Cortex of kidney (tissue), 1 donor: ENCODE measurements at places on chromosomes 12 and 14.

GRCh38 chr12:94046626-94047410 lies 101.6 kb upstream of the PLXNC1 start:
- no peak for DNase-seq

DNA sequence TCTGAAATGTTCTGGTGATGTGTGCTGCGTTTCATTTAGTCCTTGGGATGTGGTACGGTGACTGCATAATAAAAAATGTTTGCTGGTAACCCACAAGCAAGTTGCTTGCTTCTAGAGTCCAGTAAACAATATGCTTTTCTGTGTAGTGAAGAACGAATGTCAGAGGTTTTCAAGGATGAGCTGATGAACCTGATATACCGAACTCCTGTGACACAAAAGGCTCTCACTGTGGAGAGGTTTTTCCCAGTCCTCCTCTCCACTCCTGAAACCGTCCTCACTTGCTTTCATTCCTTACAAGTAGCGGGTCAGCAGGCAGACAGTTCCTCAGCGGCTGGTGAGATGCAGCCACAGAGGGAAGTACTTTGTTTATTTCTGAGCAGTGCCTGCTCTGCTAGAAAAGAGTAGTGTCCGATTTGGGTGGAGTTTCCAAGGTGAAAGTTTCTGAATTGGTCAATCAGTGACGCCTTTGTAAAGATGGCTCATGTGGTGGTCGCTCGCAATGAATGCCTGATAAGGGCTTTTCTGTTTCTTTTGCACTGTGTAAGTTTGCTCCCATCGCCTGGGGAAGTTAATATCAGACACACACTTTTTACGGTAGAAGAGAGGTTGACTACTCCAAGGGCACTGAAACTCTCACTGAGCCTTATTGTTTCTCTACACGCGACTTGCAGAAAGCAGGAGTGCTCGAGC lies 3.0 kb downstream of the ETV6 start:
- DNase-seq = no peak

GRCh38 chr14:94689985-94690400 lies 77.8 kb downstream of the SERPINA3 start:
- no peak for DNase-seq

DNA sequence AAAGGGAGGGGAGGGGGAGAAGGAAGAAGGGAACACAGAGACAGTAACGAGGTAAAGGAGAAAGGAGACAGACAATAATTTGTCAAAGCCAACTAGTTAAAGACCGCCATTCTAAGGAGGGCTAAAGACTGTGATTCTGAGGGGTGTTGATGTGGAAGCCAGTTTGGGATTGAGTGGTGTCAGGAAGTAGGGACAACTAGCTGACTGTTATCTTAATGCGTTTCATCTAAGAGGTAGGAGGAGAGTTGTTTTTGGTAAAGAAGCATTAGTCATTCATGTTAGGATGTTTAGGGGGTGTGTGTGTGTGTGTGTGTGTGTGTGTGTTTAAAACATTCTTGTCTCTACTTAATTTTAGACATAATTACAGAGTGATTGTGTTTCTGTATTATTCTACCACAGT lies 95.0 kb downstream of the INSM2 start:
- DNase-seq = no peak

DNA sequence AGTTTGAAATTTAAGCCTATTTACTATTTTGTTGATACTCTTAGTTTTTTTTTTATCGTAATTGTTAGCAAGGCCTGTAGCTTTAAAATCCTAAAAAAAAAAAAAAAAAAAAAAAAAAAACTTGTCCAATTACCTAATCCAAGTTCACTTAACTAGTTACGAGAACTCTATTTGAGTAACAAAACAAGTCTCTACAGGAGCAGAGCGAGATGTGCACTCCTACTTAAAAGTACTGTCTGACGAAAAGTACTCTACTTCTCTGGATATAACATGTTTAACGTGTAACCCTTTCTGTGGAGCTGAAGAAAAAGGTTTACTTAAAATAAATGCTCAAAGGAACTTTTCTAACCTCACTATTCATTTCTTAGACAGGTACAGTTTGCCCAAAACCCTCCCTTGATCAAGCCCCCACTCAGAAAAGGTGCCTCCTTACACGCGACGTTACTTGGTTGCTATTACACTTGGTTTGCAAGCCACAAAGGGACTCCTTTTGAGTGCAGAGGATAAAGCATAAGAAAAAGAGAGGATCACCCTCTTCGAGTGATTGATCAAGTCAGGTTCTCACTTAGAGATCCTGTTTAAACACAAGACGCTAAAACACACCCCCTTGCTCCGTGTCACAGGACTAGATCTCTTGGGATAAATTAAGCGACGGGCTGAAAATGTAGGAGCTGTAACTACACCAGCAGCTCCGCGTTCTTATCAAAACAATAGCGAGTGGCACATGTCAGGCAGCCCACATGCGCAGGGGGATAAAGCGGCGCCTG lies 2.2 kb downstream of the BAZ1A start:
- no peak for DNase-seq

- no peak for DNase-seq
Measured at GRCh38 chr12:60123557-60123956, 527.7 kb downstream of the SLC16A7 start.

DNA sequence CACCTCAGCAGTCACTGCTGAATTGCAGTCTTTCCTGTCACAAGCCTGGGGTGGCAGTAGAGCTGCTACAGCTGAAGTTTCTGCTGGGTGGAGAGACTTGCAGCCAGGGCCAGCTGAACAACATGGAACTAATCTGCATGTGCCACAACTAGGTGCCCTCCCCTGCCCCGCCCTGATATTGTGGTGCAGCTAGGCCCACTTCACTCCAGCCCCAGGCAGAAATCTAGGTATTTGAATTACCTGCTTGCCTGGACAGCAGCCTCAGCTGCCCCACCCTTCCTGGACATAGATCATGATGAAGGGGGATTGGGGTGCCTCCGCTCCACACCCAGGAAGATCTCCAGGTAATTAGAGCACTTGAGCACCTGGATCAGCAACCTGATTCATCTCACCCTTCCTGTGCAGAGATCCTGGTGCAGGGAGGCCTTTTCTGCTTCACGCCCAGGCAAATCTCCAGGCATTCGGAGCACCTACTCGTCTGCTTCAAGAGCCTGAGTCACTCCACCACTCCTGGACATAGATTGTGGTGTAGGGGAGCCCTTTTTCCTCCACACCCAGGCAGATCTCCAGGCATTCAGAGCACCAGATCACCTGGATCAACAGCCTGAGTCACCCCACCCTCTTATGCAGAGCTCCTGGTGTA lies 477.0 kb downstream of the SOX5 start:
- no peak for DNase-seq

DNA sequence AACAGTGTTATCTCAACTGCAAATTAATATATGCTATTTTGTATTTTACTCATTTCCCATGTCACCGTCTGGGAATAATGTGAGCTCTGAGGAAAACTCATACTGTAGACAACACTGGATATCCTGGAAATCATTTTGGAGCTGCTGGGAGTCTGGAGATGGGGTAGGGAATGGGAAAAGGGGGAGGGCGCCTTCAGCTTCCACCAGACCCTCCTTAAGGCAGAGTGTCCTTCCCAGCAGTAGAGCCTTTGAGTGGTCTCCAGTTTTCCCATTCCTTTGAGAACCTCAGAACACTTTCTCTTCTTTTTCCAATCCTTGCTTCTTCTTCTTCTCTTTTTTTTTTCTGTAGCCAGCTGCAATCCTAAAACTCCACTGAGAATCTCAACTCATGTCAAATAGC lies 5.4 kb upstream of the LRIG3 start:
- no peak for DNase-seq

DNA sequence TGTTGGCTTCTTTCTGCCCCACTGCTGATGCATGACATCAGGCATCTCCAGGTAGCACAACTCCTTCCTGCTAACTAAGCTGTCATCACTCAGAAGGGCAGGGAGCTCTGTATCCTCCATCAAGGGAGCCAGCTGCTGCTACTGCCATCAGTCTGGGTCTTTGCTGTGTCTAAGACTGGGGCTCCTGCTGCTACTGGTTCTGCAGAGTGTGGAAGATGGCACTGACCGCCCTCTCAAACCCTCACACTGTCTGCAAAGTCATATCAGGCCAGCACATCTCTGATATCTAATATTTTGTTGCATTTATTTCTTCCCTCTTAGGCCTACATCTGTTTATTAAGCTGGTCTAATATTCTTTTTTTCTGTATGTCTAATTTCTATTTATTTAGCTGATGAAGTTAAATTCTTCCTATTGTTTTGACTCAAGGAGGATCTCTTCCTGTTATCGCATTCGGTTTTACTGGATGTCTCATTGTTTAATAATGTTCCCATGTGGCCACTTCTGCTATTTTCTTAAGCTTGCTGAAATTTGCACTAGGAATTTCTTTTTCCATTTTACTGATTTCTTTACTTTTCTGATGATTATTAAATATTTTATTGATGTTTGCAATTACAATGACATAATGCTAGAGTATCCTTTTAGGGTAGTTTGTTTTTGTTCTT lies 7.6 kb upstream of the E2F7 start:
- no peak for DNase-seq

- DNase-seq = no peak
Measured at GRCh38 chr12:116160231-116160630, 117.3 kb downstream of the MED13L start.

GRCh38 chr14:62453226-62453625 lies 592.0 kb downstream of the KCNH5 start:
- DNase-seq = no peak

- no peak for DNase-seq
Measured at GRCh38 chr14:37083599-37083998, 88.8 kb downstream of the SLC25A21 start.

- no peak for DNase-seq
Measured at GRCh38 chr14:105401699-105402098, 3.4 kb downstream of the TEX22 start.

GRCh38 chr12:123942238-123942653 lies 30.4 kb downstream of the CCDC92 start:
- DNase-seq = no peak

GRCh38 chr12:119149270-119149669 lies 29.5 kb upstream of the HSPB8 start:
- no peak for DNase-seq

DNA sequence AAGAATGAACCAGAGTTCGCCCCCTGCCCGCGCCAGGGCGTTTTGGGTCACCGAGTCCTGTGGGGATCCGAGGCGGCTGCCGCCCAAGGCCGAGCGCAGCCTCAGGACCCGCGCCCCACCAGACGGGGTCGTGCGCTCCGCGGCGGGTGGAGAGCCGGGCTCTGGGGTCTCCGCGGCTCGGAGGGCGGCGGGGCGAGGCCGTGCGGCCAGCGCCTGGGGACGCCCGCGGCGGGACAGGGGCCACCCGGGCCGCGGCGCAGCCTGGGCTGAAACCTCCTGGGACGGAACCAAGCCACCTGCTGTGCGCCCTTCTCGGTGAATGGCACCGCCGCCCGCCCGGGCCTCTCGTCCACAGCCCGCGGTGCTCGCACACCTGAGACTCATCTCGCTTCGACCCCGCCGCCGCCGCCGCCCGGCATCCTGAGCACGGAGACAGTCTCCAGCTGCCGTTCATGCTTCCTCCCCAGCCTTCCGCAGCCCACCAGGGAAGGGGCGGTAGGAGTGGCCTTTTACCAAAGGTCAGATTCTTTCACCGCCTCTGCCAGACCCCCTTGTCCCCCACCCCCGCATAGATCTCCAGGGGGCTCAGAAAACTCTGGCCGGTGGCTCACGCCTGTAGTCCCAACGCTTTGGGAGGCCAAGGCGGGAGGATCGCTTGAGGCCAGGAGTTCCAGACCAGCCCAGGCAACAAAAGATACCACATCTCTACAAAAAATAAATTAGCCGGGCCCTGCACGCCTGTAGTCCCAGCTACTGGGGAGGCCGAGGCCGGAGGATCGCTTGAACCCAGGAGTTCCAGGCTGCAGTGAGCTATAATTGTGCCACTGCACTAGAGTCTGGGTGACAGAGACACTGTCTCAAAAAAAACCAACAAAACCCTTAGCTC lies 901 bp downstream of the B3GNT4 start:
- DNase-seq = no peak

DNA sequence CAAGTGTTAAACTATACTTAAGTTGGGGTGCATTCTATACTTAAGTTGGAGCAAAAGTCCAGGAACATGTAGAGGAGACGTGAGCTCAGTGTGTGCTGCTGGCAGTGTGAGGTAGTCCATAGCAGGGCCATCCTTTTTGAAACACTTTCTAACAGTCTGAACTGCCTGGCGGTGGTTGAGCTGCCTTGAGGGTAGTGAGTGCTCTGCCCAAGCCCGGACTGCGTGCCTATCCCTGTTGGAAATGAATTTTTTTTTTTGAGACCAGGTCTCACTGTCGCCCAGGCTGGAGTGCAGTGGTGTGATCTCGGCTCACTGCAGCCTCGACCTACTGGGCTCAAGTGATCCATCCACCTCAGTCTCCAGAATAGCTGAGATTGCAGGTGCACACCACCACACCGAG lies 14.1 kb downstream of the KCNH3 start:
- no peak for DNase-seq

DNA sequence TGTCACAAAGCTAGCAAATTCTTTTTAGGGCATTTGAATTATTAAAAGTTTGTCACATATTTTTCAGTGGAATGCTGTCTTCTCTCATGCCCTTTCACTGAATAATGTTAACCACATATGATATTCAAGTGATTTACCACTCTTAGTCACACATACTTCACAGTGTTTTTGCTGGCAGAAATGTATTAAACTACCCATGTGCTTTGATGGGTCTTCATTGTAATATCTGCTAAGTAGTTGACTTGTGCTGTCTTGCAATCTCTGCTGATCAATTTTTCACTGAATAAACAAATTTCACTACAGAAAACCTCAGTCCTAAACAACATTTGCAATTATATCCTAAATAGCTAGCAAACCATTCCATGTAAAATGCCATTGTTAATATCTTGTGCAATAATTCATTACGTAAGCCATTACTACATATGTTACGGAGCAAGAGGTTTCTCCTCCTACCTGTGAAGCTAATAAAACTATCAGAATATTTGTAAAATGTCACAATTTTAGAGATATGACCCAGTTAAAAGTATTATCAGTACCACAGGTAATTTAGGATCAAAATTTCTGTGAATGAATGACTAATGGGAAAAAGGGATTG lies 64.6 kb upstream of the LMO3 start:
- DNase-seq = no peak

DNA sequence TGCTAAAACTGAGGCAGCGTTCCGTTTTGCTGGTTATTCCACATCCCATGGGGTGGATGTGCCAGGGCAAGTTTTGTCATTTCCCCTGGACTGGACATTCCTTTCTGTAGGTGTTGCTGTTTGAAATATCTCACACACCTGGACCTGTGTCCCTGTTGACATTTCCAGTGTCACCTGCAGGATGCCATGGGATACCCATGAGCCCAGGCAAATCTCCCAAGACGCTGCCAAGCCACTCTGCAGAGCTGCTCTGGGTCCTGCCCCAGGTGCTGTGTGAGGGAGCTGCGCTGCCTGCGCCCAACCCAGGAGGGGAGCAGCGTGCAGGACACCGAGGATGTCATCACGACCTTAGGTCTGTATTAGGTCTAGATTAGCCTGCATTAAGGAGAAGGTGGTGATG lies 5.2 kb upstream of the PACS2 start:
- no peak for DNase-seq
